Caco-2 (cell line): ENCODE measurements at places on chromosomes 5 and 9. TPM values are rescaled to one million over a fixed set of nuclear protein-coding genes. Genes with fewer than 3 reads are reported as not detected.

GRCh38 chr9:37501957-37502596, 16.3 kb downstream of the POLR1E start:
- no peak overlapping the region for H3K27ac ChIP-seq
- no peak overlapping the region for H3K4me3 ChIP-seq
- no peaks in the 10 kb centered on the region; the same call in none of the 2 replicates for H3K36me3 ChIP-seq
- H3K4me1 ChIP-seq: no peaks in the 10 kb centered on the region

DNA sequence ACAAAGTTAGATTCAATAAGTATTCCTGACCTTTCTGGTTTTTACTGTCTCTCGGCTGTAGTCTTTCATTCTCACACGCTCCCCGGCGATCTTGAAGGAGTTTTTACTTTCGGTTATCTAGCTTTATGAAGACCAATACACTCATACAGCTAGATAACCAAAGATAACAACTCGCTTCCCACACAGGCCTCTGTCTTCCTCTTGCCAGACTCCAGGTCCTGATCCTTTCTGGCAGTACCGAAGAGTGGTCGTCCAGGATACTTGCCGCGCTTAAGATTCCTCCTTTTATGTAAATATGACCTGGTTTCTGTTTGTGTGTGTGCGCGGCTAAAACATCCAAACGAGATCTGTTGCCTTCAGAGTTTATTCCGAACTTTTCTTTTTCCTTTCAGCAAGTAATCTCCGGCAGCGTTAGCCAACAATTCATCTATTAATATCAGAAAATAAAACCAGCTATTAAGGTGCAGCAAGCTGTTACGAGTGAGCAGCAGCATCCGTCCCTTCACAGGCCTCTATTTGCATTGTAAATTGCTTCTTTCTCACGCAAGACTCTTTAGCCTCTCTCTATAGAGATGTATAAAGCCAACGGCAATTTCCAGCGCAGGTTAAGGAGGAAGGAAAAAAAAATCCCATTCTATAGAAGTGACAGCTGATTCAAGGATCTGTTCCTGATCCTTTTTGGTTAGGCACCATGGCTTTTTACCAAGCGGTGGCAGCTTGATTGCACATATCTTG, 216.1 kb downstream of the MEF2C start:
- H3K4me1 ChIP-seq: no peaks in the 10 kb centered on the region
- no peak for DNase-seq
- H3K36me3 ChIP-seq: no peaks in the 10 kb centered on the region
- no peak overlapping the region for H3K27ac ChIP-seq
- H3K4me3 ChIP-seq: no peak overlapping the region
- no peaks in the 10 kb centered on the region; the same call in 1 of the 2 replicates for H3K27me3 ChIP-seq

Gene IFNB1
- total RNA-seq: not detected in 2 replicates

Gene C1QTNF2
- total RNA-seq: 0.16 TPM in 1 of 2 replicates, not detected in the other

Gene GLRA1
- total RNA-seq: not detected in 2 replicates

GRCh38 chr5:32500181-32500580, 55.6 kb upstream of the ZFR start:
- H3K4me3 ChIP-seq: no peak overlapping the region
- peaks cover 28% of the 10 kb centered on the region for H3K4me1 ChIP-seq
- peak overlapping the region; percentile 36 for H3K27ac ChIP-seq
- no peaks in the 10 kb centered on the region for H3K27me3 ChIP-seq
- no peaks in the 10 kb centered on the region for H3K36me3 ChIP-seq

Gene TRPM6
- 4.7 and 5.0 TPM in 2 replicates for total RNA-seq
